GM23338 (cell line): ENCODE measurements at places on chromosomes 5 and 9. TPM values are rescaled to one million over a fixed set of nuclear protein-coding genes. Genes with fewer than 3 reads are reported as not detected.

SLC6A3 gene
- total RNA-seq, result 0.85 and 1.0 TPM in 2 replicates

PCAT7 gene
- 3.3 and 5.5 TPM in 2 replicates for total RNA-seq

SH3RF2 gene
- total RNA-seq, result 1.1 and 2.4 TPM in 2 replicates

FST gene
- total RNA-seq, result 7.6 and 8.0 TPM in 2 replicates

PHF24 gene
- total RNA-seq, result 0.14 and 0.19 TPM in 2 replicates

GLRA1 gene
- total RNA-seq, result not detected in 2 replicates

GABRA6 gene
- not detected in 2 replicates for total RNA-seq

CAMK4 gene
- 5.0 and 7.3 TPM in 2 replicates for total RNA-seq

SLC30A5 gene
- 39.7 and 43.2 TPM in 2 replicates for total RNA-seq

ESM1 gene
- 0.14 TPM in 1 of 2 replicates, not detected in the other for total RNA-seq

FBP2 gene
- not detected in 2 replicates for total RNA-seq

TMEM171 gene
- 1.7 and 2.9 TPM in 2 replicates for total RNA-seq

OR1J2 gene
- not detected in 2 replicates for total RNA-seq

INVS gene
- 8.7 and 12.5 TPM in 2 replicates for total RNA-seq

LCN9 gene
- total RNA-seq, result not detected in 2 replicates

C5orf58 gene
- 1.0 TPM in 1 of 2 replicates, not detected in the other for total RNA-seq

PCDHA7 gene
- 6.9 and 8.7 TPM in 2 replicates for total RNA-seq

TPPP gene
- total RNA-seq, result 1.4 and 1.8 TPM in 2 replicates

LYSMD3 gene
- total RNA-seq, result 19.1 and 19.6 TPM in 2 replicates

CDC20B gene
- not detected in 2 replicates for total RNA-seq

PPP3R2 gene
- total RNA-seq, result not detected in 2 replicates
